ENCODE measurements at places on chromosomes 12 and 14.

- DNase-seq = no peak
Observed at GRCh38 chr14:28365510-28365909, 401.1 kb upstream of the FOXG1 start.

DNA sequence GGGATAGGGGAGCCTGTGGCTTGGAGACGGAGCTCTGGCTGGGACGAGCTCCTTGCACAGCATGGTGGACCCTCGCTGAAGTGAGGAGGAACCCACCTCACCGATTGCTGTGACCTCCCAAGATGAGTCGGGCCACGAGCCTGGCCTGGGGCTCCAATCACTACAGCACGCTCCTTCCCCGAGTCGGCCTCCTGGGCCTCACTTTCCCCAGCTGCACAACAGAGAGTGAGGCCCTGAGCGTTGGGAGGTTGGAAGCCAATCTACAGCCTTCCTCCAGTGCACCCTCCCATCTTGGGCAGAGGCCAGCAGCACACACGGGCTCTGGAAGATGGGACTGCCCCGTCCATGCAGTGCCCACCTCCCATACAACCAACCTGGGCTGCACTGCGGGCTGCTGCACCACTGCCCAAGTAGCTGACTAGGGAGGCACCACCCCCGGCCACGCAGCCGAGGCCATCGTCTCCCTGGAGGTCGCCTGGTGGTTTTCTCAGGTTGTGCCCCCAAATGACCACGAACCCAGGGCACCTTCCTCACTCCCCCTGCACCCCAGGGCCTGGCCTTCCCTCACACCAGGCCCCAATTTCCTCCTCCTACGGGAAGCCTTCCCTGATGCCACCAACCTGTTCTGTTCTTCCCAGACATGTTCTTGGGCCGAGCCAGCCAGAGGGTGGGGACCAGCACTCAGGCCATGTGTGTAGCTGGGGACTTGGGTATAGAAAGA is 152.3 kb upstream of the C14orf180 start:
- DNase-seq = no peak

GRCh38 chr14:58690801-58691516 is 53.2 kb downstream of the DACT1 start:
- no peak for DNase-seq

GRCh38 chr12:69008520-69008919 is 75.5 kb upstream of the CPM start:
- no peak for DNase-seq

- no peak for DNase-seq
Observed at GRCh38 chr14:63752449-63753169, 24.7 kb upstream of the SGPP1 start.

DNA sequence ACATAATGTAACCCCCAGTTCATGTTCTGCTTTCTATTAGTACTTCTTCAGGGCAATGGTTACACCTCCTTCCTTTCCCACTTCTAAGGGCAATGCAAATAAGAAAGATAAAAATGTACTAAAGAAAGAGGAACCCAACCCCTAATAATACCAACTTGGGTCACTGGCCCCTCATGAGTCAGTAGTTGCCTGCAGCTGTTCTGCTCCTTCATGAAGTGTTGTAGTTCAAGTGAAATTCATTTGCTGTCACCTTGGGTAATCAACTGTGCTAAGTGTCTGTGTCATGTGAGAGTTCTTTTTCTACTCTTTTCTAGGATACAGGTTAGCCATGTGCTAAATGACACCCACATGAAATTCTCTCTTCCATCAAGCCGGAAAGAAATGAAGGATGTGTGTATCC is 91.8 kb downstream of the PLXNC1 start:
- no peak for DNase-seq

DNA sequence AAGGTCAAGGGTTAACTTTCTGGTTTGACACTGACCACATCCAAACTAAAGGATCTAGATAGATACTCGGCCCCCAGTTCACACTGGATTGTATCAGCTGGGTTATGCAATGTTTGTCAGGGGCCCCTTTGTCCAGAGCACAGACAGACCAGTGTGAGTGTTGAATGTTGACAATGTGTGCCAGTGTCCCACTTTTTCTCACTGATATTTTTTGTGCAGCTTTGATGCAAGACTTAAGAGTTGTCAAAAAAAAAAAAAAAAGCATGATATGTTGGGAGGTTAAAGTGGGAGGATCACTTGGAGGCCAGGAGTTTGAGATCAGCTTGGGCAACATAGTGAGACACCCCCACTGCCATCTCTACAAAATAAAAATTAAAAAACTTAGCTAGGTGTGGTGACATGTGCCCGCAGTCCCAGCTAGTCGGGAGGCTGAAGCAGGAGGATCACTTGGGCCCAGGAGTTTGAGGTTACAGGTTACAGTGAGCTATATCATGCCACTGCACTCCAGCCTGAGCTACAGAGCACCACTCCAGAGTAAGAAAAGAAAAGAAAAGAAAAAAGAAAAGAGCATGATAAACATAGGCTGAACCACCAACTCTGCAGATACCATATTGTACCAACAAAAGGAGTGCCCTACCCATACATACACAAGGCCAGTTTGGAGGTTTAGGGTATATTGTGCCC is 97.5 kb downstream of the LGR5 start:
- no peak for DNase-seq

DNA sequence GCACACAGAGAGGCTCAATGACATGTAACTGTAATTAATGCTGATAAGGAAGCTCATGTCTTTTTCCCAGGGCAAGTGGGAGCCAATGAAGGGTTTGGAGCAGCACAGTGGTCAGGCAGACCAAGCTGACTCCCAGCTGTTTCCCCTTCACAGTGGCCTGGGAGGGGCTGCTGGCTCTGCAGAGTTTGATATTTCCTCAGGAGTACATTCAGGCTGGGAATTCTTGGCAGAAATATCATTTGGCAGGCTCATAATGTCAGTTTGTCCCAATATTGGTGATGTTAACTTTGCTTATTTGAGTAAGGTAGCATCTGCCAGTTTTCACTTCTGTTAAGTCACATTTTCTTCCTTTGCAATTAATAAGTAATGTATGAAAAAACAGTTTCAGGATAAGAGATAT is 247.0 kb downstream of the EMP1 start:
- DNase-seq = no peak

DNA sequence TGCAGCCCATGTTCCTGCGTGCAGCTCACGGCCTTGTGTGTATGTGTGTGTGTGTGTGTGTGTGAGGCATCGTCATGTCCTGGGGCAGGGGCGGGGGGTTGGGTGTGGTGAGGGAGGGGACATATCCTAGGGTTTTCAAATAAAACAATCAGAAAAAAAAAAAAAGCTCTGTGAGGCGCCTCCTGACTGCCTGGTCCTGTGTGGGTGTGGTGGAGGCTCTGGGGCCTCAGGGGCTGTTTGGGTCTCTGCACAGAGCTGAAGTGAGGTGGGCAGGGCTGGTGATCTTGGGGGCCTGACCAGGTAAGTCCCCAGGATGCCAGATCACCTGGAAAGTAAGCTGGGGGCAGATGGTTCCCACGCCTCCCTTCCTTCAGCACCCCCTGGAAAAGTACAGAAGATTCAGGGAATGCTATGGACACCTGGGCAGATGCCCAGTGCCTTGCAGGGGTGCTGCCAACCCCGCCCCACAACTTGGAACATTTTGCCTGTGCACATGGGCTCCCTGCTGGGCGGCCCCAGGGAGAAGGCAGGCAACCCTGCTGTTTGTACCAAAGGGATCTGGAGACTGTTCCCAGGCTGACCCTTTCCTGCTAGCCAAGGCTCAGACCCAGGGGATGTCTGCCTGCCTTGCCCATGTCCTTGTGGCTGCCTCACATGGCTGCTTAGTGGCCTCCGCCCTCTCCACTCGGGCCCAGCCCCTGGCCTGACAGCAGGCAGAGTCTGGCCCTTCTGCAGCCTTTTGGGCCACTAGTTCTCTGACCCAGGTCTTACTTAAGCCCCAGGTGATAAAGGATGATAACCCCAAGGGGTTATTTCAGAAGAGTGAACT is 28.8 kb downstream of the CLSTN3 start:
- DNase-seq = no peak

DNA sequence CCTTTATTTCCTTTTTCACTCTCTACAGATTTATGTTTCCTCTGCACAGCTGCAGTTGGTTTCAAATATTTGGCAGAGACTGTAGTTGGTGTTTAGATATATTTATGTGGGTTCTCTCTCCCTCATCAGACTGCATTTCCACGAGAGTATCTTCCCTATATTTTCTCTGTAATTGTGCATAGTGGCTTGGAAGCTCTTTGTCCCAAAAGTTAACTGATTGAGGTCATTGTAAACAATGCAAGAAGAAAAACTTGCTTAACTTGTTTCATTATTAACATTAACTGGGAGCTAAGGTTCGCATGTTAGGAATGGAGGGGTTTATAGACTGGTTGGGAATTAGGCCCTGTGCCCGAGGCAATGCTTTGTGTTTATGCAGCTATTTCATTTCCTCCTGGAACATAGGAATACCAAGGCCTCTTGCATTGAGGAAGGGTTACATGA is 216.9 kb upstream of the HMGA2 start:
- no peak for DNase-seq

DNA sequence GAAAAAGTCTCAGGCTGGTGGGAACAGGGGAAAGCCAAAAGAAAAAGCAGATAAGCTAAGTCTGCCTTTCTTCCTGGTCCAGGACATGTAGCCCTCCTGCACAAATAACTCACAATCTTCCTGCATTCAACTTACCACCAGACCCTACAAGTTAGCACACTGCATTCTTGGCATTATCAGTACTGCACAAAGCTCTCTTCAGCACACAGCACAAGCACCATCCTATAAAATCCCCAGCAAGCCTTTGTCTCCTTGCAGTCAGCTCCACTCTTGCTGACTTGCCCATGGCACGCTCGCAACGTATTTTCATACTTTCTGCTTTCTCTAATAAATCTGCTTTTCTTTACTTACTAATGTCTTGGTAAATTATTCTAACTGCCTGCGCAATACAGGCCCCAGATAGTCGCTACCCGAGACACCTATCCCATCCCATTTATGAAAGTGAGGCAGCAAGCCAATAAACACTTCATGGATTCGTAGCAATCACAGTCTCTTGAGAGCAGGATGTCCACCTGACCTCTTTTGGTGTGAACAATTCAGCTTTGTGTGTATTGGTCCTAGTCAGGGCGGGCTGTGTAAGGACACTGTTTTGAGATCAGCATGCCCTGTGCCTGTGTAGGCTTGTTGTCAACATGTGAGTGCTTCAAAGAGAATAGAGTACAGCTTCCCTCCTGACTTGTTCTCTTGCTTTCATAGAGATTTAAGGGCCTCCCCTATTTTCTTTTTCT is 49.0 kb downstream of the TMEM117 start:
- DNase-seq = no peak

GRCh38 chr12:68743356-68743755 is 2.6 kb upstream of the SLC35E3 start:
- no peak for DNase-seq
